AG08396 (cell line): ENCODE measurements at places on chromosomes 5 and 9.
A peak's percentile ranks its signal among the peaks of the same experiment; 100 is the strongest.

GRCh38 chr9:87534036-87534435 is 36.4 kb downstream of the DAPK1 start:
- DNase-seq, result no peak

GRCh38 chr9:12859704-12860251 is 85.0 kb downstream of the LURAP1L start:
- DNase-seq, result peak; percentile 22

DNA sequence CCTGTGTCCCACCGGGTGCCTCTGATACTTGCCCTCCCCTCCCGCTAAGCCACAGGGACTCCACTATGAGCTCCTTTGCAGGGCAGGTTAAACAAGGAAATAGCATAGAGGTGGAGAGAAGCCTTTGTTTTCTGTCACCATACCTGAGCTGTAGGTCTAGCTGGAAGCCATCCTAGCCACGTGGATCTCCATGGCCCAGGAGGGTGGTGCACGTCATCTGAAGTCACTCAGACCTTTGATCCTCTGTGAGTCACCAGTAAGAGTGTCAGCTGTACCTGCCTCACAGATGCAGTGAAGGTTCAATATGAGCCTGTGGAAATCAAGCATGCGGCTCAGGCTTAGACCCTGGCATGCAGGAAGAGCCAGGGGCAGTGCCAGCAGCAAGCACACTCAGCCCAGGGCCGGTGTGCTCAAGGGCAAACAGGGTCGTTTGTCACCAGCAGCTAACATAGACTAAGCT is 55.1 kb downstream of the ASS1 start:
- no peak for DNase-seq

DNA sequence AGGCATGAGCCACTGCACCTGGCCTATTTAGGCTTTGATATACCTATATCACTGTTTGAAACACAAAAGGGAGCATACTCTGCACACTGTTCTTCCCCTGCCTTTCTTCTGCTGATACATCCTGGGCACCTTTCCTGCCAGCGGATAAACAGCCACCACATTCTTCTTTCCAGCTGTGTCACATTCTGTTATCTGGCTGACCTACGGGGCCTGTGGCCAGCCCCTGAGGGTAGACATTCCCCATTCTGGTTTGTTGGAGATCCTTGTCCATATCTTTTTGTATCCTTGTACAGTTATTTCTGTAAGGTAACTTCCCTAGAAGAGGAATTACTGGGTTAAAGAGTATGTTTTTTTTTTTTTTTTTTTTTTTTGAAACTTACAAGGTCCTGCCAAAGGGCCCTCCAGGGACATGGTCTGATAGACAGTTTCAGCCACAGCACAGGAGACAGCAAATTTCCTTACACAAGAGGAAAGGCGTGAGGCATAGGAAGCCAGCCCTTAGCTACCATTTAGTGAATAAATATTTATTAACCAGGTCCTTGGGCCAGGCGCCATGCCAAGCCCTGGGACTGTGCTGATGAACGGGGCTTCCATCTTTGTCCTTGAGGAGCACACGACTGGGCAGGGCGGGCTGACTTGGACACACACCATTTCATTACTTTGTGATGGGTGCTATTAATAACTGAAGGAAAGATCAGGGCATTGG is 57.8 kb downstream of the ERGIC1 start:
- no peak for DNase-seq

- no peak for DNase-seq
Observed at GRCh38 chr5:34409373-34409772, 246.8 kb upstream of the RAI14 start.

DNA sequence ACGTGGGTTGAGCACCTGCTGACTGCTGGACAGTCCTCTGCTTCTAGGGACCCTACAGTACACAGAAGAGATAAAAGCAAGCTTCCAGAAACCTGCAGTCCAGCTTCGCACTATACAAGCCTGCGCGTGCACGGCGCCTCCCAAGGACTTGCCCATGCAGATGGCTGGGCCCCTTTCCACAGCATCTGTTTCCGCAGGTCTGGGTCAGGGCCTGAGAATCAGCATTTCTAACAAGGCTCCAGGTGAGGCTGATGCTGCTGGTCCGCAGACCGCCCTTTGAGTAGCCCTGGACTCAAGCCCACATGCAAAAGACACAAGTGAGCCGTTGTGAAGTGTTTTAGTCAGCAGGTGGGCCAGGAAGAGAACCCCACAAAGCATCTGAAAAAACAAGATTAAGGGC is 133.1 kb downstream of the HSD17B3 start:
- no peak for DNase-seq

GRCh38 chr5:61257421-61257820 is 74.6 kb upstream of the ZSWIM6 start:
- no peak for DNase-seq

DNA sequence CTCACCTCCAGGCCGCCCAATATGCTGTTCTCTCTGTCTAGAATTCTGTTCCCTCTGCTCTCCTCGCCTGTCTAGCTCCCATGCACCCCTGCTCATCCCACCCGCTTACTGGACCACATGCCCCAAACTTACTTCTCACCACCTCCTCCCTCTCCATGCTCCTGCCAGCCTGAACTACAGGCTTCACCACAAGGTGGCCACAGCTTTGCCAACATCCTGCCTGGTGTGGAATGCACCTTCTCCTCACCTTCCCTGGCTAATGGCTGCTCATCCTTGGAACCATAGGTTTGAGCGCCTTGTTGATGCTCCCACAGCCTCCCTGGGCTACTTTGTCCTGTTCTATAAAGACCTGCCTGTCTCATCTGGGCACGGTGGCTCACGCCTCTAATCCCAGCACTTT is 9.6 kb downstream of the LAMC3 start:
- DNase-seq, result no peak
